ENCODE measurements at places on chromosomes 11 and 22. TPM values are rescaled to one million over a fixed set of nuclear protein-coding genes. Genes with fewer than 3 reads are reported as not detected.

The HBG2 gene
- not detected for total RNA-seq

The MUC2 gene
- total RNA-seq: not detected

The CACNA1I gene
- total RNA-seq: 0.37 TPM

The KRTAP5-8 gene
- total RNA-seq: not detected

The OR51B5 gene
- total RNA-seq: not detected

The SOX6 gene
- total RNA-seq: 0.46 TPM

The OR4A16 gene
- total RNA-seq: not detected

The RHOD gene
- total RNA-seq: 0.78 TPM

The NCF4 gene
- 3.9 TPM for total RNA-seq

The TMEM45B gene
- 2.1 TPM for total RNA-seq

The SPINDOC gene
- total RNA-seq: 25.7 TPM

The DGCR6 gene
- total RNA-seq: 0.59 TPM

The PGA3 gene
- not detected for total RNA-seq

The C11orf68 gene
- 21.4 TPM for total RNA-seq

The OR6M1 gene
- total RNA-seq: not detected

The DUSP8 gene
- 1.3 TPM for total RNA-seq

The NDUFS8 gene
- 108 TPM for total RNA-seq

The SLC7A4 gene
- not detected for total RNA-seq

The HSPB2 gene
- total RNA-seq: not detected

The LRRN4CL gene
- 0.16 TPM for total RNA-seq

The GDPD4 gene
- not detected for total RNA-seq

The PTPRCAP gene
- 83.4 TPM for total RNA-seq

The PATZ1 gene
- 22.9 TPM for total RNA-seq

The GNG3 gene
- total RNA-seq: not detected

The MGAT3 gene
- total RNA-seq: 0.23 TPM

The HDHD5 gene
- 69.0 TPM for total RNA-seq

All from activated CD4-positive, alpha-beta T cell treated with anti-CD3 and anti-CD28 coated beads for 36 hours (primary cell).